ENCODE measurements at places on chromosomes 11 and 22.

DNA sequence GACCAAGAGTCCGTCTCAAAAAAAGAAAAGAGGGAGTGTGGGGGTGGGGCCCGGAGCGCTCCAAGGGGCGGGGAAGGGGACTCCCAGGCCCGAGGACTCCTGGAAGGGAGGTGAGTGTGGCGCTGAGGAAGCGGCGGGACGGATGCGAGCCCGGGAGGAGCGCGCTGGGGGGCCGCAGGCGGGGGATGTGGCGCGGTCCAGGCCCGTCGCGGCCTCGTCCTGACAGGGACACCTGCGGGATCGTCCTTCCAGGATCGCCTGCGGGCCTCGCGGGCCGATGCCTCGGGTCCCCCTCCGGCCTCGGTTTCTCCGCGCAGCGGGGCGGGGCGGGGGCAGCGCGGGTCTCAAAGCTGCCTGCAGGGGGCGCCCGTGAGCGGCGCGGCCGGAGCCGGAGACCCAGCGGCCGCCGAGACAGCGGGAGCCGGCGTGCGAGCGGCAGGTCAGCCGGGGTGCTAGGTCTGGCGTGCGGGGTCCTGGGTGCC is 3.8 kb upstream of the ADORA2A start:
- DNase-seq = no peak

DNA sequence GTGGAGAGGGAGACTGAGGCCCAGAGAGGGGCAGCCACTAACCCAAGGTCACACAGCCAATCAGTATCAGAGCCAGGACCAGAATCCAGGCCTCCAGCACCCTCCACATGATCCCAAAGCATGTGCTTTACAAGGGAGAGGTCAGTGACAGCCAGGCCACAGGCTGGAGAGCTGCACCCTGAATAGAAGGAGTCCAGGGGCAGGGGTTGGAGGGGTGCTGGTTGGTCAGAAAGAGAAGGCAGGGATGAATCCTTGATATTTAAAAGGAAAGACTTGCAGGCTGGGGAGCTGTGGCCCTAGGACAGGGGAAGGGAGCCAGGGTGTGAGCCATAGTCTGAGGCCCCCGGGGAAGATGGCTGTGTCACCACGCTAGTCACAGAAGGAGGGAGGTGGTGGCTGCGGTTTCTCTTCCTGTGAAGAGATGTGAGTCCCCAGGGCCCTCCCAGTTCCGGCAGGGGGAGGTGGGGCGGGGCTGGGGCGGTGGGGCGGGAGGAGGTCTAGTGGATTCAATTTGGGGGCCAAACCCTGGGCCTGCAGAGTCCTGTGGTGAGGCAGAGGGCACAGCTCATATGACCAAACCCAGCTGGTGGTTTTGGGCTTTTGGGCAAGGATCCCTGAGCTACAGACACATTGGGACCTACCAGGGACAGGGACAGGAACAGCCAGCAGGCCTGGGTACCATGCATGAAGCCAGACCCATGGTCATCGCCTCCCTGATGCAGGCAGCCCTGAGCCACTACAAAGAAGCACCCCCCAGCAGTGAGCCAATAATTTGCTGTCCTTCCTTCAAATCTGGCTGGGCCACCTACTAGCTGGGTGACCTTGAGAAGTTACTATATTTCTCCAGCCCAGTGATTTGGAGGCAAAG is 14.0 kb downstream of the RAC2 start:
- peak; percentile 59 for DNase-seq

GRCh38 chr22:33405194-33405593 is 347.0 kb upstream of the SYN3 start:
- no peak for DNase-seq

DNA sequence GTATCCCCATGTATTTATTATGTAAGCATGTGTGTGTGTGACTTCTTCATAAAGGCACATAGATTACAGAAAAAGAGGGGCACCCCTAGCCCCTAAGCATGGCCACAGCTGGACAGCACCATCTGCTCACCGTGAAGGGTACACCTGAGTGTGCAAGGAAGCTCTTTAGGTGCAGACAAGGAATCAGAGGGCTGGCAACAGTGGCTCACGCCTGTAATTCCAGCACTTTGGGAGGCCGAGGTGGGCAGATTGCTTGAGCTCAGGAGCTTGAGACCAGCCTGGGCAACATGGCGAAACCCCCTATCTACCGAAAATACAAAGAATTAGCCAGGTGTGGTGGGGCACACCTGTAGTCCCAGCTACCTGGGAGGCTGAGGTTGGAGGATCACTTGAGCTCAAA is 56.3 kb downstream of the DGCR2 start:
- DNase-seq = no peak

DNA sequence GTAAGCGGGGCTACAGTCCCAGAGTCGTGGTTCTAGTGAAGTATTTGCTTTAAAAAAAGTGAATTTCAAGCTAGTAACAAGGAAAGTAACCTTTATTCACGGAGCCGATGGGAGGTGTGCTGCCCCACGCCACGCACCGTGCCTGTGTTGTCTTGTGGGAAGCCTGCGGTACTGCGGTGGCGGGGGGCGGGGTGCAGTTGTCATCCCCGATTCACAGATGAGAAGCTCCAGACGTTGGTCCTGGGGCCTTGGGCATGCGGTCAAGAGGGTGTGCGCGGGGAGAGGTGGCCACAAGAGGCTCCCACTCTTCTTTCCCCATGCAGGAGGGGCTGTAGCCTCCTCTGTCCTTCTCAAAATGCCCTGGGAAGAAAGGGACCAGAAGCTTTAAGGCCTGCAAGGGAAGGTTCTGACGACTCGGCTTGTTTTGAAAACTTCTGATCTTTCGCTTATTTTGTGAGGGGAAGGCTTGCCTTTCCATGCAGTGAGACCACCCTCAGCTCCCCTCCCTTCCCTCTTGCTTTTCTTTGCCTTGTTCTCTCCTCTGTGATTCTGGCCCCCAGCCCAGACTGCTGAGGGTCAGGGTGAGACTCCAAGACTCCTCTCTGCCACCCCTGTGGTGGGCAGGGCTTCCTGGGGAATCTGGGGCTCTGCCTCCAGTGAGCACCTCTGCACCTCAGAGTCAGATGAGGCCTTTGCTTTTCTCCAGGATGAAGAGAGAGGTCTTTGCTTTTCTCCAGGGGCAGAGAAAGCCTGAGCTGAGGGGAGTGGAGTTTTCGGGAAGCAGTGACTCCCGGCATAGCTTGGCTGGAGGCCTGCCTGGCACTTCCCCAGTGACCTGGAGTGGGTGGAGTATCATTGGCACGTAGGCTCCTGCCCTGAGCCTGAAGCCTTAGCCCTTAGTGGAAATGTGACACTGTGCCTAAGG is 6.2 kb downstream of the GLB1L3 start:
- no peak for DNase-seq

DNA sequence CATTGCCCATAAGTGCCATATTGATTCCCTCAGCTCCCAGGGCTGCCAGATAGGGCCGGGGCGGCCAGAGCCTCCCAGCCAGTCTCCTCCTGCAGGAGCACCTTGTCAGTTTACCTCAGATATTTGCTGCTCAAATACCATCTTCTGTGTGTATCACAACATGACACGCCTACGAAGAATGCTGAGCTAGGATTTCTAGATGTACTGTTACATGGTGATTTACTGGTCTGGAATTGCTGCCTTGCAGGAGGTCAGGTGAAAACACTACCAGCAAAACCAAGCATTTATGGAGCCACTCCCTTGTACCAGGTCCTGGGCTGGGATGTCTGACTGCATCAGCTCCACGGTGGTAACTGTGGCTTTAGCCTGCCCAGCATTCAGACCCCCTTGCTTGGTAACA is 11.8 kb downstream of the MICAL3 start:
- DNase-seq = no peak

GRCh38 chr11:1823376-1824220 is 11.2 kb upstream of the SYT8 start:
- DNase-seq = no peak

DNA sequence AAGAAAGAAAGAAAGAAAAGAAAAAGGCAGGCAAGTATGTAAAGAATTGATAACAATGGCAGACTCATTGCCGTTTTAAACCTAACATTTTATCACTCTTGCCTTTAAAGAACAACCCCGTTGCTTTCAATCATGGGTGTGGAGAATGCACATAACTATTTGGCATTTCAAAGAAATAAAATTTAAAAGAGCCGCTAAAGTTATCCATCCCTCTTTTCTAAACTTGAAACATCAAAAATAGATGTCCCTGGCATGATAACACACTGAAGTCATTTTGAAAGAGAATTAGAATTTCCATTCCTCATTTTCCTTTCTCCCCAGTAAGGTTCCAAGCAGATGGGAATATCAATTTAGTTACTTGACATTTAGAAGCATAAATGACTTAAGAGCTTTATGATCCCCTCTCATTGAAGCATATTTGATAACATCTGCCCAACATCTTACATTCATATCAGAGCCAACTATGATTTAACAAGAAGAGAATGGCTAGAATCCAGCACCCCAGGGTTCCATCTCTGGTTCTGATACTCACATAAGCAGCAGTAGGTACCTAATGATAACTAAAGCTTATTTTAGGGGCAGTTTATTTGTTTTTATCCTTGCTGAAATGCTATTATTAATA is 529.6 kb upstream of the LRRC4C start:
- no peak for DNase-seq

DNA sequence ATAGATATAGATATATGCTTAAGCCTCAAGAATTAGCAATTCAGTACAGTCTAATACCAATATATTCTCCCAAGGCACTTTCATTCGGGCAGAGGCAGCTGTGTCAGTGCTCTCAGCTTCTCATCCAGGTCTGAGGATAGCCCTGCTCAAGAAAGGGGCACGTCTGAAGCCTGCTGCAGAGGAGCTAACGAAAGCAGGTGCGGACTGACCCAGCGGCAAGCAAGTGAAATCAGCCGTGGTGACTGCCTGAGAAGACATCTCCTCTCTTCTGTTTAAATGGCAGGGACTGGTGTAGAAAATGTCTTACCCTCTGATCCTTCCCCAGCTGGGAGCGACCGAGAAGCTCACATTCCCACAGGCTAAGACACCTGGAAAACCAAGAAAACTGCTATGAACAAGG is 468.6 kb downstream of the BRD1 start:
- no peak for DNase-seq

DNA sequence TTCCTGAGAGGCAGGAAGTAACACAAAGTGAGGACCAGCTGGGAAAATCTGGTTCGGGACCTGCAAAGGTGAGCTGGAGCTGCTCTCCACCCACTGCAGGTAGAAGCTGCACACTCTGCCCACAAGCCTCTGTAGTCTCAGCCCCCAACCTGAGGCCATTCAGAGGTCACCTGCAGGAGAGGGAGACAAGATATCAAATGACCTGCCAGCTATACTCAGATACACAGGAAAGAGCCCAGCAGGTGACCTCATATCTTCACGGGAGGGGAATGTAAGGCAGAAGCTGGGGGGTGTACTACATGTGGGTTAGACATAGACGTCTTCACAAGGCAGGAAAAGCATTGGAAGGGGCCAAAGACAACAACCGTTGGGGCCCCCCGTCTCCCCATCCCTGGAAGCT is 86.1 kb downstream of the APIP start:
- no peak for DNase-seq

- no peak for DNase-seq
These were observed 7.1 kb downstream of the P2RY2 start for GRCh38 chr11:73225001-73225686.

DNA sequence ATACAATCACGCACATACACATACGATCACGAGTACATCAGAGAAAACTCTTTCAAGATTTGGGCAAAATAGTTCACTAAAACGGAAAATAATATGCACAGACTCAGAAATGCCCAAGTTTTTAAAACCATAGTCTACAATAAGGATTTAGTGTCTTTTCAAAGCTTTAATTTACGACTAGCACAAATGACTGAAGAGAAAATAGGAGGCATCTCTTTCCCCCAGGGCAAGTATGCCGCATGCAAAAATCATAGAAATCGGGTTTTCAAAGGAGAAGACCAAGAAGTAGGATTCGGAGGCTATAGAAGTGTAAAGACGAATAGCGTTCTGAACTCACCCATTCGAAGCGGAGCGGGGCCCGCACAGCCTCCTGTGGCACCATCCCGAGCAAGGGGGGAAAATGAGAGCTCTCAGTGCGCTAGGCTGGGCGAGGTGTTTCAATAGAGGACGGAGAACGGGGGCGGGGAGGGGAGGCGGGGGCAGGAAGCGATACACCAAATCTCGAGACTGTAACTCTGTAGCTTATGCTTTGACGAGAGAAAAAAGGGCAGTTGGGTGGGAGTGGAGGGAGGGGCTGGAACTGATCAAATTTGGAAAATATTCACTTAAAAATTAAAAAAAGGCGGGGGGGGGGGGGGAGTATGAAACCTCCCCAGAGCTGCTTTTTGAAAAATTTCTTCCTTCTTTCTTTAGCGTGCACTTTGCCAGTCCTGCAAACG is 15.8 kb downstream of the BLID start:
- no peak for DNase-seq

DNA sequence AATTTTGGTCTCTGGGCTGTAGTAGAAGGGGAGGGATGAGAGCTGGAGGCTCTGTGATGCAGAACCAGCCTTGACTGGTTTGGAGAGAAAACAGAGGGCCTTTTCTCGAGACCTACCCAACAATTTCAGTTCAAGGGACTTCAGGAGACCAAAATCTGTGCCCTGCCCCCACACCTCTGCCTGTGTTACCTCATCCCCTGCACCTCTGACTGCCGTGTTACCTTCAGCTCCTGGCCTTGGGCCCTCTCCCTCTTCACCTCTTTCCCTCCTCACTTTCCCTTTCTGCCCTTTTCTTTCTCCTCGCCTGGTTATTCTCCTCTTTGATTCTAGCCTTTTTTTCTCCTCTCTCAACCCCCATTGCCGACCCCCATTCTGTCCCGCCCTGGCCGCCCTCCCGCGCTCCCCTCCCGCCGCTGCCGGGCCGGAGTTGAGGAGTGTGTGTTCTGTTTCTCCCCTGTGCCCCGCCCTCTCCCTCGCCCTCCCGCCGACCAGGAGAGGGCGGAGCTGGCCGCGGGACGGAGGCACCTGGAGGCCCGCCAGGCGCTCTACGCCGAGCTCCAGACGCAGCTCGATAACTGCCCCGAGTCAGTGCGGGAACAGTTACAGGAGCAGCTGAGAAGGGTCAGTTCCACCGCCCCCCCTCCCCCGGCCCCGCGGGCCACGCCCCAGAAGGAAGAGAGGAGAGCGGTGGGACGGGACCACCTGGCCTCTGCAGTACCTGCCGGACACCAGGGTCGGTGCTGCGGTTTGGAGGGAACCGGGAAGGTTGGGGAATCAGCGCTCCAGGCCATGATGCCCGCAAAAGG is 27.2 kb downstream of the PHLDB1 start:
- no peak for DNase-seq

- no peak for DNase-seq
These were observed 344.2 kb downstream of the SHANK2 start for GRCh38 chr11:70908223-70908622.

- no peak for DNase-seq
These were observed 1268.8 kb upstream of the CNTN5 start for GRCh38 chr11:97751952-97752351.

- no peak for DNase-seq
These were observed 617 bp upstream of the ALKBH3 start for GRCh38 chr11:43879789-43880639.

DNA sequence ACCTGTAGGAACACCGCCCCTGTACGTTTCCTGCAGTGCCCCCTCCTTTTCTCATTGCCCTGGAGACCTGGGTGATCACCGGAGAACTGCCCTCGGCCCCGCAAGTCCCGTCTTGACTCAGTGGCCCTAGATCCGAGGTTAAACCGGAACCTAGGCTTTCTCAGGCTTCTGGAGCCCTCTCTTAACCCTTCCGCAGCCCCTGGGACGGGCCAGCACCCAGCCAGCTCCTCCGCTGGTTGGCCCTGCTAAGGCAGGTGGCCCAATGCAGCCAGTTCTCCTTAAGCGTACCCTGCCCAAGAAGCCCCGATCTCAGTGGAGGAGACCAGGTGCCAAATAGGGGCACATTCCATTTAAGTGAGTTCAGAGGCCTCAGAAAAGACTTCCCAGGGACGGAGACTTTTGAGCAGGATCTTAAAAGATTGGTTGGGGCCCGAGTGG is 776 bp downstream of the NLRX1 start:
- DNase-seq = no peak

GRCh38 chr11:118265954-118266353 is 1.9 kb upstream of the MPZL2 start:
- DNase-seq = no peak

Measured in SW 1271 (cell line).